ENCODE measurements at places on chromosomes 7 and 10.

DNA sequence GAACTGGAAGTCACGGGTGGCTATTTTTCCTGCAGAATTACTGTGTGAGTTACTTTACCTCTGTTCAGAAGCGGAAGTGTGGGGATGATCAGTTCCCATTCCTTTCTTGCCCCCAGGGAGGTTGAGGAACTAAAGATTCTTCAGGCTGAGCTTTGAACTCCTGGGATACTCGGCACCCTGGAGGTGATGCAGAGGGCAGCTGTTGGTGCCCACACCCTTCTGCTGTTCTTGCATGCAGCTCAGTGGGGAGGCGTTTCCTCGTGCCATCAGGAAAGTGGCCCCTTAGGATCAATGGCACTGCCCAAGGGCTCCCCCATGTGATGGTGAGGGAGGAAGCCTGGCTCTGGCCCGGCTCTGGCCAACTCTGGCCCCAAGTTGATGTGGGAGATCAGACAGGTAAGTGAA lies 44.7 kb upstream of the MXI1 start:
- no peak for DNase-seq

- no peak for DNase-seq
Measured at GRCh38 chr10:61747307-61747706, 84.6 kb downstream of the CABCOCO1 start.

DNA sequence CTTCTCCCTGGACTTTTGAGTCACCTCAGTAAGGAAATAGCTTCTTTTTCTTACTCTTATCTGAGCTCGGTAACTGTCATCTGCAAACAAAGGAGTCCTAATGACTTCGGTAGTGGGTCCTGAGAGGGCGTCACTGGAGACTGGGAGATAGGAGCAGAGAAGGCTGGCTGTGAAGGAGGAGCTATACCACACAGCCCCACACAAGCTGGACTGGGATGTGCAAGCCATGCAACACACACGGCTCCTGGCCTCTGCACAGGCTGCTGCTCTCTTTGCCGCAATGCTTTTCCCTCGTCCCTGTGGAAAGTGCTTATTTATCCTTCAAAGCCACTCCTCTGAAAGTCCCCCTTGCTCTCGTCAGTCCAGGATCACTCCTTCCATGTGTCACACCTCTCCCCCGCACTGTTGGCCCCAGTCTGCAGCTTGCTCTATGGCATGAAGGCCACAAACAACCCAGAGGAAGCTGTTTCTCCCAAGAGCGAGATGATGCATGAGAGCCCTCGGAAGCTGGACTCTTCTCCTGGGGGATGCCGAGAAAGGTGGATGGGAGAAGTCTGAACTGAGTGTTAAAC lies 14.9 kb downstream of the TMEM273 start:
- no peak for DNase-seq

GRCh38 chr10:99917963-99918825 lies 91.6 kb downstream of the DNMBP start:
- no peak for DNase-seq

DNA sequence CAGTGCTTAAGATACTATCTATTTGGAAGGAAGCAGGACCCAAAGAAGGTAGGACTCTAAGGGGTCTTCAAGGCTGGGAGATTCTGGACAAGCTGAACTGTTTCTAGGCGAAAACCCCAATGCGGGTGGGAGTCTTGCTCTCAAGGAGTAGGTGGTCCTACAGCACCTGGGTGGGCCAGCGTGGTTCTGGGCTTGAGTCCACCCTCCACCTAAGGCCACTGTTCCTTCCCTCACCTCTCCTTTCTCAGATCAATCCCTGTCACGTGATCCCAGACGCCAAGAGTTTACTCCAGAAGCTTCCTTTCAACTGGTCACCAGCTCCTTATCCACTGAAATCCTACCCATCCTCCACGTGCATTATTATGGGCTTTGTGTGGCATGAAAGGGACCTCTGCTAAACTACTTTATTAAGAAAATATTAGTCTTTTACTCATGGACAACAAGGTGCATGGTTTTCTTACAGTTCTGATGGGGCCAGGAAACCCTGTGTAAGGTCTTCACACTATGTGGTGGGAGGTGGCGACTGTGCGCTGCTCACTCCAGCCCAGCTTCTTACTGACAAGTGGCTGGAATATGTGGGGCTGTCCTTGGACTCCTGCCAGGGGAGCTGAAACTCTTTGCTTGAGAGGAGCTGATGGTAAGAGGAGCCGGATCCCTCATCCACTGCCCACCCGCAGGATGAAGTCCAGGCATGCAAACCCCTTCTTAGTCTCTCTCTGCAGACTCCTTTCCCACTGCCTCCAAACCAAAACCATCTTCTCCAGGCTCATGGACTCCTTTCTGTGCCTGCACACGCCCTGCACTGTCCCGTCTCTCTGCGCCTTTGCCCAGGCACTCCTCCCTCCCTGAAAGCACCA lies 1.6 kb downstream of the ZNF746 start:
- DNase-seq: no peak

GRCh38 chr10:52903397-52903938 lies 130.9 kb upstream of the MBL2 start:
- no peak for DNase-seq
